ENCODE measurements at places on chromosomes 2 and 18. TPM values are rescaled to one million over a fixed set of nuclear protein-coding genes. Genes with fewer than 3 reads are reported as not detected.

The CFAP221 gene
- total RNA-seq = 25.4 TPM

The CBLN2 gene
- 127 TPM for total RNA-seq

The MBD2 gene
- total RNA-seq = 28.1 TPM

The EML6 gene
- total RNA-seq = 24.0 TPM

The DNAH7 gene
- total RNA-seq = 21.7 TPM

The LRRFIP1 gene
- 36.9 TPM for total RNA-seq

The HS6ST1 gene
- 54.0 TPM for total RNA-seq

The YIPF4 gene
- total RNA-seq = 39.0 TPM
